GM19239 (cell line): ENCODE measurements at places on chromosomes 11 and 22.

DNA sequence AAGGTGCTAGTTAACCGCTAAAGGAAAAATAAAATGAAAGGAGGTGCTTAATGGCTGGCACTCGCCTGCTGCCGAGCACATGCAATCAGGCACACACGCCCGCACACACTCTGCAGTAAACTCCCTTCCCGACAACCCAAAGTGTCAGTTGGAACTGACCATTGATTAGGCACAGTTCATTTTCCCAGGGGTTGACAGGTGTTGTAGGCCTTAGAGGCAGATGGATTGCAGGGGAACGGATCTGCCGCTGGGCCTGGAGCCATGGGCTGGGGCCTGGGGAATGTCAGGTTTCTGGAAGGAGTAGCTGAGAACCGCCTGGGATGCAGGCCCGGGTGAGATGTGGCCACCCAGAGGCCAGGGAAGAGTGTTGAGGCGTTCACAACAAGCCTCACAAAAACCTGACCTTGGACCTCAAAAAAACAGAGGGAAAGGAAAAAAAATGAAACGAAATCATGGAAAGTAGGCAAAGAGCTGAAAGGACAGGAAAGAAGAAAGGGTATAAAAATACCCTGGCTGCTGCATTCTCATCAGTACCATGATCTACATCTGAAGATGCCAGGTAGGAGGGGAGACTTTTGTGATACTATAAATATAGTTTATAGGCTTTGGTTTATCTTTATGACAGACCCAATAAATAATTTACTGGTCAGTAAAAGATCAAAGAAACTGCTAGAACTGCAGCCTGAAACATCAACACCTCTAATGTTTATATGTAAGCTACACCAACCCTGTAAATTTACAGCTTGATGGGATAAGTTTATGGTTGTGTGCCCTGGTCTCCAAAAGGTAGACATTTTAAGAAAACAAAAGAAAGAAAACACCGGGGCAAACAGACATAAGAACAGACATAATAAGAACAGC, 313.4 kb downstream of the BUD13 start:
- DNase-seq = no peak

GRCh38 chr11:109794501-109794900, 298.7 kb upstream of the ZC3H12C start:
- DNase-seq = no peak

GRCh38 chr11:62446091-62446490, 27.3 kb downstream of the SCGB1A1 start:
- no peak for DNase-seq

DNA sequence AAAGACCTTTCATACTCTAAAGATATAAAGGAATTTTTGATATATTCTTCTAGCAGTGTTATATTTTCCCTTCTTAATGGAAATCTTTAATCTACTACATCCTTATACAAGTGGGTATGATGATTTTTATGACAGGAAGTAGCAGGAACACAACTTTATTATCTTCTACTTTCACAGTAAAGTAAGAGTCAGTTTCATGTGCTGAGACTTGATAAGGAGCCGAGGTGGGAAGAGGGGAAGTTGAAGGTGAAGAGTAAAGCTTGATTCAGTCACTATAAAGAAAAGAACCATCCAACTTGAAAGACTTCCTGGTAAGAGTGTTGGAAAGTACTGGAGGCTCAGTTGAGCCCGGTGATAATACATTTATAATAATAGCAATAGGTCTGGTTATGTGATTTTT, 82.1 kb upstream of the PTH start:
- DNase-seq = no peak

GRCh38 chr11:69859275-69859934, 40.2 kb upstream of the FGF3 start:
- DNase-seq = no peak

- no peak for DNase-seq
These were observed 679 bp downstream of the B4GAT1 start for GRCh38 chr11:66346476-66347424.

GRCh38 chr22:44460287-44460686, 37.7 kb downstream of the RTL6 start:
- DNase-seq = no peak

DNA sequence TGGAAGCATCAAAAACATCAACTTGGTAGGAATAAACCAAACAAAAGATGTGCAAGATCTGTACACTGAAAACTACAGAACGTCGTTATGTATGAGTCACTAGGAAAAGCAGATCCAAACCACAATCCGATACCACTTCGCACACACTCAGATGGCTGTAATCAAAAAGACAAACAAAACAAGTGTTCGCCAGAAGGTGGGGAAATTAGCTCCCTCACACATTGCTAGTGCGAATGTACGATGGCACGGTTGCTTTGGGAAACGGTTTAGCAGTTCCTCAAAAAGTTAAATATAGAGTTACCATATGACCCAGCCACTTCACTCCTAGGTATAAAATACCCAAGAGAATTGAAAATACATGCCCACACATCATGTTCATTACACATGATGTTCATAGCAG, 14.8 kb upstream of the CARD10 start:
- DNase-seq = no peak

- no peak for DNase-seq
These were observed 439.0 kb upstream of the CCDC90B start for GRCh38 chr11:83725269-83725560.

DNA sequence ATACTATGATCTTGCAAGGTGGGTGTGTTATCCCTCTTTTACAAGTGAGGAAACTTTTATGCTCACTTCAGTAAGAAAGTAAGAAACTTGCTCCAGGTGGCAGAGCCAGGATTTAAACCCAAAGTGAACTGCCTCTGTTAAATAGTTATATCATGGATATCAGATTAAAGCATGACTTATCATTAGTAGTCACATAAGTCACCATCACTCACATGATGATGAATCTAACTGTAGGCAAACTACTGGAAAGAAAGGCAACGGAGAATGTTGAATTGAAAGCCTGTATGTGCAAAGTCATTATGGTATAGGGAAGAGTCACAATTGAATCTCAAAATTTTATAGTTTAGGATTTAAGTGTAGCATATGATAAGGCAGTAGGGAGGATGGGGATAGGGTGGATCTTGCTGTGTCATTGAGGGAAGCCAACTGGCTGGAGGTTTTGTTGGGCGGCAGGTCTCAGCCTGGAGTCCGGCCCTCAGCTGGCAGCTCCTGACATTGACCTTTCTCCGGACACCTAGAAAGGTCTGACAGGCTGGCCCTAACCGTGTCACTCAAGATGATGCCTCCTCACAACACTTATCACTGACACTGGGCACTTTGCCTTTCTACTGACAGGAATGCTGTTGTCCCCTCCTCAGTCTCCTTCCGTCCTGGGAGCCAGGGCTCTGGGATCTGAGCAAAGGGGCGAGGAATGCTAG, 98.3 kb downstream of the EMSY start:
- DNase-seq = no peak

- no peak for DNase-seq
These were observed 22.1 kb downstream of the YPEL1 start for GRCh38 chr22:21713428-21714058.

DNA sequence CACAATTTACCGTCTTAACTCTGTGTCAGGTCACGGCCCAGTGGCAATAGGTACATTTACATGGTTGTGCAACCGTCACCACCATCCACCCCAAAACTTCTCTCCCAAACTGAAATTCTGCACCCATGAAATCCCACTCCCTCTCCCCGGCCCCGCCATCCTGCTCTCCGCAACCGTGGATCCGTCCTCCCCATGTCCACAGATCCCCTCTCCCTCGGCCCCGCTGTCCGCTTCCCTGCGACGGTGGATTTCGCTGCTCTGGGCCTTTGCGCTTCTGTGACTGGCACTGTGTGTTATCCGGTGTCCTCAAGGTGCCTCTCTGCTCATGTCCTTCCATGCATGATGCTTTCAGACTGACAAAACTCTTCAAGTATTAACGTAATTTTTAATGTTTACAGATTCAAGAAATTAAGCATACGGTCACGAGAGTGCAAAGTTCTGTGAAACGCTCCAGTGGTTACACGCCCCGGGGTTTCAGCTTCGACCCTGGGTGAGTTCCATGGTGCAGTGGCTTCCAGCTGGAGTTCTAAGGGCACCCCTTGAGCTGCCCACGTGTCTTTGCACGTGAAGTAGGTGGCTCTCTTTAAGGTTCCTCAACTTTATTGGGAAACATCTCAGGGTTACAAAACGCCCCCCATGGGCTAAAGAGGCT, 76.4 kb downstream of the KCNQ1 start:
- DNase-seq = no peak

DNA sequence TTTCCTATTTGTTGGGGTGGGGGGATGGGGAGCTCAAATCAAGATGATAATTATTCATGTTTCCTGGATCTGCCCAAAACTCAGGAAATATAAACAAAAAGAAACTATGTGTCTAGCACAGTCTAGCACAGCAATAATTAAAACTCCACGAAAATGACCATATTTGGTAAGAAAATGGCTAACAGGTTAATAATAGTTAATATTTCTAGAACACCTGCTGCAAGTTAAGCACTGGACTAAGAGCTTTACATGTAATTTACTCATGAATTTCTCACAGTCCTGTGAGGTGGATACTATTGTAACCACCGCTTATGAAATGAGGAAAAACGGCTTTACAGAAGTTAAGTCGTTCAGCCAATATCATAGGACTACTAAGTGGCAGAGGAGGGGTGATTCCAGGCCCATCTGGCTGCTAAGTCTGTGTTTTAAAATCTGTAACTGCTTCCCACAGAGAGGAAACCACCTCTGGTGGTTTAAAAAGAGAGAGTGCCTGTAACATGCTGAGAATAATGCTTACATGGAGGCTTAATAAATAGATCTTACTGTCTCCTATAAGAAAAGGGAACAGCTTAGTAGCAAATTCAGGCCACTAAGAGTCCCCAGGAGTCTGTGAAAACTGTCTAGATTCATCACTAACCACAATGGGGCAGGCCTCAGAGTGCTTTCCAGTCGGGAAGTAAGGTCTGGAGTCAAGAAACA, 11.0 kb upstream of the AMOTL1 start:
- DNase-seq = no peak

GRCh38 chr11:8204025-8204424, 35.2 kb upstream of the RIC3 start:
- DNase-seq = no peak

- no peak for DNase-seq
These were observed 547 bp downstream of the TUBA8 start for GRCh38 chr22:18110954-18111758.
